ENCODE measurements at places on chromosomes 13 and 19.

- DNase-seq, result no peak
Measured at GRCh38 chr13:50581586-50582196, 261.8 kb downstream of the DLEU7 start.

DNA sequence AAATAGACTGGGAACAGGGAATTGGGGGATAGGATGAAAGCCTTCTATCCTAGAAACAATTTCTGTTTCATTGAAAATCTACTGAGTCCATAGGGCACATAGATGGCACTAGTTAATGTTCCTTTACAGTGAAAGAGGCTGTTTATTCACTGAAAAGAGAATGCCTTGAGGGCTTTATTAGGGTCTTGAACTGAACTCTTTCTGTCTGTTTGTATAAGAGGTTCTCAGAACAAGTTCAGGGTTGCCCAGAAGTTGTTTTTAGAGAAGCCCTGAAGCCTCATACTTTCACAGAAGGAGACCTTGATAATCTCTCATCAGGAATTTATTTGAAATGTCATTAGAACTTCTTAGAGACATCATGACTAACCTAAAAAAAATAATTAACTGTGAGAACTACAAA is 43.9 kb downstream of the ENOX1 start:
- DNase-seq, result no peak

DNA sequence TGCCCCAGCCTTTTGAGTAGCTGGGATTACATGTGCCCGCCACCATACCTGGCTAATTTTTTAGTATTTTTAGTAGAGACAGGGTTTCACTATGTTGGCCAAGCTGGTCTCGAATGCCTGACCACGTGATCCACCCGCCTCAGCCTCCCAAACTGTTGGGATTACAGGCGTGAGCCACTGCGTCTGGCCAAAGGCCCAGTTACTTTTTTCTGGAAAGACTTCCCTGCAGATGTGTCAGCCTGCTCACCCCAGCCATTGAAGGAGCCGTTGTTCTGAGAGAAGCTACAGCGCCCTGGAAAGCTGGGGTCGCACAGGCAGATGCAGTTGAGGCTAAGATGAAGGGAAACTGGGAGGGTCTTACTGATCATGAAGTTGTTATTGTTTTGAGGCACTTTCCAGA is 7.9 kb upstream of the ZNF626 start:
- no peak for DNase-seq

DNA sequence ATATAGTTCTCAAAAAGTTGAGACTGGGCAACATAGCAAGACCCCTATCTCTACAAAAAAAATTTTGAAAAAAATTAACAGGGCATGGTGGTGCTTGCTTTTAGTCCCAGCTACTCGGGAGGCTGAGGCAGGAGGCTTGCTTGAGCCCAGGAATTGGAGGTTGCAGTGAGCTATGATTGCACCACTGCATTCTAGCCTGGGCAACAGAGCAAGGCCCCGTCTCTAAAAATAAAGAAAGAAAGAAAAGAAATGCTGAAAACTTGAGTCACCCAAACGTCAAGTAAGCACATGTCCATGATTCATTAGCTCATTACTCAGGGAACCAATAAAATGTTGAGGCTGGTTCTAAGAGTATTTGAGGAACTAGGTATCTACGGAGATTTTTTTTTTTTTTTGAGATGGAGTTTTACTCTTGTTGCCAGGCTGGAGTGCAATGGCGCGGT is 33.9 kb upstream of the SEMA6B start:
- no peak for DNase-seq

DNA sequence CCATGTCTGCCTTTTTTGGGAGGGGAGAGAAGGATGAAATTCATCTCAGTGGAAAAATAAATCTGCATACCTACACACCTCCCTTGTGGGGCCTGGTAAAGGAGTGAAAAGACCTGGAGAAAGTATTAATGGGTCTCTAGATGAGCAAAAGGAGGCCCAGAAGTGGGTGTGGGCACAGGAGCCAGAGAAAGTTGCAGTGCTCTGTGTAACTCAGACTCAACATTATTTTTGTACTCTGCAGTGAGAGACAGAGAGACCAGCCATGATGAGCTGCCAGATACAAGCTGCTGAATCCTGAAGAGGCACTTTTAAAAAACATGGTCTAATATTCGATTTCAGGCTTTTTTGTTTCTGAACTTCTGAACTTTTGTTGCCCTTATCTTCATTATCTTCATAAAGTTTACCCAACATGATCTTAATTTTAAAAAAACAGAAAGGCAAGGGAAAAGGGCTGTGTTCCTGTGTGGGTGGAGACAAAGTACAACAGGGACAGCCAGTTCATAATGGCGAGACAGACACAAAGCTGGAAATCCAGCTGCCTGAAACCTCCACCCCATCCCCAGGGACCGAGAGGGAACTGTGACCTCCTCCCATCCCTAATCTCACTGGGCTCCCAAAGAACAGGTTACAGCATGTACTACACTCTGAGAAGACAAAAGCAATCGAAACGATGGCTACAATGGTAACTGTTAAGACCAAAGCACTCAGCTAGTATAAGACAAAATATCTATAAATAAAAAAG is 77.2 kb downstream of the KLF12 start:
- DNase-seq, result no peak

DNA sequence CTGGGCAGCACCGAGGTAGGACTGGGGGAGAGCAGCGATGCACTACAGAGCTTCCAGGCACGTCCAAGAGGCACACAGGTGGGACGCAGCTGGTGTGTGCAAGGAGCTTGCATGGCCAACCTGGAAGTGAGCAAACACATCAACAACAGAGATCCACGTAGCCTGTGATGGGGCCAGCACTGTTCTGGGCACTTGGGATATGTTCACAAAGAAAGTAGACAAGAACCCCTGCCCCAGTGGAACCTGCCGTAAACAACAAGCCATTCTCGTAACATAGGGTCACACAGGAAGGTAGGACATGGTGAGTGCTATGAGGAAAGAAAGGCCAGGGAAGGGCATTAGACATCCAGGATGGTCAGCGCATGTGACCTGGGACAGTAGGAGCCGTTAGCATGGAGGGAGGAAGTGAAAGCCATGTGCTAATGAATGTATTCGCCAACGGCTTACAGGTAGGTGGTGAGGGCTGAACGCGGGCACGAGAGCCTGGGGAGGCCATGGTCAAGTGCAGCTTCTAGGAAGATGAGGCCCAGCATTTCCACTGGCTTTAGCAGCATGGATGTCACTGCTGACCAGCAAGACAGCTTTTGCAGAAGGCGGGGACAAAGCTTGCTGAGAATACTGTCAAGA is 105.5 kb downstream of the TEX26 start:
- DNase-seq, result no peak

- no peak for DNase-seq
Measured at GRCh38 chr19:40154121-40154680, 37.0 kb upstream of the MAP3K10 start.

GRCh38 chr19:35786299-35787160 is 11.2 kb downstream of the ARHGAP33 start:
- no peak for DNase-seq

GRCh38 chr19:33224694-33225457 is 774 bp downstream of the SLC7A10 start:
- DNase-seq, result no peak

DNA sequence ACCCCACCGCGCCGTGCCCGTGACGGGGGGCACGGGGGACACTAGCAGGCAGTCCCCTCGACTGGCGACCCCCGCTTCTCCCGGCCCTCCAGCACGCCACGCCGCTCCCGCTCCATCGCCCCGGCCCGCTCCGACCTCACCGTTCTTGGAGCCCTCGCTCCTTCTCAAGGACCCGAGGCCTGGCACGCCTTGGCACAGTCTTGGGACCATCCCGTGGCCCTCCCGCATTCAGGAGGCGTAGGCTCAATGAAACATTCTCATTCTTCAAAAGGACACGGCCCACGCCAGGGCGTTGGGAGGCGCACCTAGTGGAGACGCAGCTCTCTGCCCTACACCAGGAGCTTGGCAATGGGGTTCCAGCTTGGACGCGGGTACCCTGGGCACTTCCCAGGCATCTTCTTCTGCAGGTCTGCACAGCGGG is 473 bp upstream of the CERS1 start:
- DNase-seq, result no peak

GRCh38 chr19:54429176-54429495 is 13.9 kb downstream of the TTYH1 start:
- no peak for DNase-seq

- no peak for DNase-seq
Measured at GRCh38 chr13:19239114-19239860, 57.7 kb upstream of the TUBA3C start.

- DNase-seq, result no peak
Measured at GRCh38 chr19:30222428-30222873, 149.7 kb upstream of the ZNF536 start.

DNA sequence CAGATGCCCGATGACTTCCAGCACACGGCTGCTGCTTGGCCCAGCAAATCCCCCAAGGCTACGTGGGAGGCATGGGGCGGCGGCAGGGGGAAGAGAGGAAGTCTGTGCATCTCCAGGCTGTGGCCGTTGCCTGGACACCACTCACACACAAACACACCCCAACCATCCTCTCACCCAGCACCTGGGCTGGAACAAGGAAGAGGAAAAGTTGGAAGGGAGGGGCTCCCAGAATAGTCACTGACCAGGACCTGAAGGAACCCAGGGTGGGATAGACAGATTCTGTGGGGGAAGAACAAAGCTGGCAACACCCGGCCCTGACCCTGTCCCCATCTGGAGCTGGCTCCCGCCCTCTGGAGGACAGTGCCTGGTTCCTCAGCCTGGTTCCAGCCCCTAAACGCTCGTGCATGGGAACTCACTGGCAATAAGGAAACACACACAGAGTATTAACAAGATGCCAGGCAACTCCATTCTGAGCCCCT is 11.2 kb downstream of the PPP6R1 start:
- no peak for DNase-seq

GRCh38 chr13:90690458-90691080 is 656.9 kb upstream of the MIR17HG start:
- no peak for DNase-seq

- DNase-seq, result no peak
Measured at GRCh38 chr19:39236527-39236926, 8.3 kb downstream of the IFNL3 start.

DNA sequence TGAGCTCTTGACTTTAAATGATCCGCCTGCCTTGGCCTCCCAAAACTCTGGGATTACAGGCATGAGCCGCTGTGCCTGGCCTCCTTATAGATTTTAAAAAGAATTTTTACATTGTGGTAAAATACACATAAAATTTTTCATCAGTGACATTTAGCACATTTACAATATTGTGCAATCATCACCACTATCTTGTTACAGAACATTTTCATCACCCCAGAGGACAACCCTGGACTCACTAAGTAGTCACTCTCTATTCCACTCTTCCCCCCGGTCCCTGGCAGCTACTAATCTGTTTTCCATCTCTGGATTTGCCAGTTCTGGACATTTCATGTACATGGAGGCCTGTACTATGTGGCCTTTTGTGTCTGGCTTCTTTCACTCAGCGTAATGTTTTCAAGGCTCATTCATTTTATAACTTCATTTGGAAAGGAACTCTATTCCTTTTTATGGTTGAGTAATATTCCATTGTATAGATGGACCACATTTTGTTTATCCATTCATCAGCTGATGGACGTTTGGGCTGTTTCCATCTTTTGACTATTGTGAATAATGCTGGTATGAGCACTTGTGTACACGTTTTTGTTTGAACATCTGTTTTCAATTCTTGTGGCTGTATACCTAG is 19.9 kb downstream of the MEGF8 start:
- no peak for DNase-seq

GRCh38 chr13:29993196-29993595 is 142.8 kb upstream of the UBL3 start:
- no peak for DNase-seq

DNA sequence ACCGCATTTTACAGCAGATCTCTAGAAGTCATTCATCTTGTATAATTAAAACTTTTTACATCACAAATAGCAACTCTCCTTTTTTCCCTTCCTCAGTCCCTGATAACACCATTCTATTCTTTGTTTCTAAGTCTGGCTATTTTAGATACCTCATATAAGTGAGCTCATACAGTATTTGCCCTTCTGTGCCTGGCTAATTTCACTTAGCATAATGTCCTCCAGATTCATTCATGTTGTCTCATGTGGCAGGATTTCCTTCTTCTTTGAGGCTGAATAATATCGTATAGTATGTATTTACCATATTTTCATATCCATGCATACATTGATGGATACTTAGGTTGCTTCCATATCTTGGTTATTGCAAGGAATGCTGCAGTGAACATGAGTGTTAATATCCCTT is 362.0 kb downstream of the RFC3 start:
- DNase-seq, result no peak

DNA sequence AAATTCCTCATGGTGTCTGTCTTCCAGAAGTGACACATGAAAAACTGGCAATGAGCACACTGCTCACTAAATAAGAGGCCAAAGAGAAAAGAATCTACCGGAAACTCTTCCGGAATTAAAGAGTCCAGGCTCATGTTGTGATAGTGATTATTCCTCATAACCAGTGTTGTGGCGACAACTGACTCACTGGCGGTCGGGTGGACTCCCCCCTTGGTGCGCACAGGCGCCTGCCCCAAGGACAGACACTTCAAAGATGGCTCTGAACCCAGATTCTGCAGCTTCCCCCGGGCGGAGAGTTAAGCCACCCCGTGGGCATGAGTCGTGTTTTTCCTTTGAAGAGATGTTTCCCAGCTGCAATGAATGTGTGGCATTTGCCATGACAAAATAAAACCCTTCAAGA is 10.3 kb downstream of the IL17D start:
- no peak for DNase-seq

GRCh38 chr19:16698914-16699313 is 20.7 kb upstream of the NWD1 start:
- DNase-seq, result no peak

- no peak for DNase-seq
Measured at GRCh38 chr13:68176475-68176874, 946.3 kb upstream of the PCDH9 start.

DNA sequence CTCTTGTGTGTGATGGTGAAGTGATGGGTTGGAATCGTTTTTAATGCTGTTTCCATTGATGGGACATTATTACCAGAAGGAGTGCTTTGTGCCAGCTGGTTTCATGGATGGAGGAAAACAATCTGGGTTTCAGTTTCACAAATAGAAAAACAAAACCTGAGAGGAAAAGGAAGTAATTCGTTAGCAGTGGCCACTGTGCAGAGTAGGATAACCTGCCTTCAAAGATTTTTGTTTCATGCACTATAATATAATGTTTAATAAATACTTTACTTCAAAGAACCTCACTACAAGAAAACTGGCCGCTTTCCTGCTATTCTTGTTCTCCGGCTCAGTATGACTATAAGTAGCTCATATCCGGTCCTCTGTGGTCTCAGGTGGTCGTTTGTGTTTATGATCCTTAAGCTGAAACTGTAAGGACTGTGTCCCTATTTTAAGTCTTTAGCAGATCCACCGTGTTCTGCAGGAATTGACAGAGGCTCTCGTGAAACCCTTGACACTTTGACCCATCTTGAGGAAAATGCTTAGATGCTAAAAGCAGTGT is 104.7 kb downstream of the GGACT start:
- no peak for DNase-seq

- DNase-seq, result no peak
Measured at GRCh38 chr13:110450016-110450900, 111.3 kb downstream of the RAB20 start.

DNA sequence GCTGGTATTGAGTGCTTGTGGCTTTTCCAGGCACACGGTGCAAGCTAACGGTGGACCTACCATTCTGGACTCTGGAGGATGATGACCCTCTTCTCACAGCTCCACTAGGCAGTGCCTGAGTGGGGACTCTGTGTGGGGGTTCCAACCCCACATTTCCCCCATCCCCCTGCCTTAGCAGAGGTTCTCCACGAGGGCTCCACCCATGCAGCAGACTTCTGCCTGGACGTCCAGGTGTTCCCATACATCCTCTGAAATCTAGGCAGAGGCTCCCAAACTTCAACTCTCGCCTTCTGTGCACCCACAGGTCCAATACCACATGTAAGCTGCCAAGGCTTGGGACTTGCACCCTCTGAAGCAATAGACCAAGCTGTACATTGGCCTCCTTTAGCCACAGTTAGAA is 25.3 kb upstream of the ZSCAN18 start:
- no peak for DNase-seq

All from ovary (tissue), 10 donors.